IPS DF 6.9 (cell line): ENCODE measurements at places on chromosomes 16 and 17.
A peak's percentile ranks its signal among the peaks of the same experiment; 100 is the strongest.

DNA sequence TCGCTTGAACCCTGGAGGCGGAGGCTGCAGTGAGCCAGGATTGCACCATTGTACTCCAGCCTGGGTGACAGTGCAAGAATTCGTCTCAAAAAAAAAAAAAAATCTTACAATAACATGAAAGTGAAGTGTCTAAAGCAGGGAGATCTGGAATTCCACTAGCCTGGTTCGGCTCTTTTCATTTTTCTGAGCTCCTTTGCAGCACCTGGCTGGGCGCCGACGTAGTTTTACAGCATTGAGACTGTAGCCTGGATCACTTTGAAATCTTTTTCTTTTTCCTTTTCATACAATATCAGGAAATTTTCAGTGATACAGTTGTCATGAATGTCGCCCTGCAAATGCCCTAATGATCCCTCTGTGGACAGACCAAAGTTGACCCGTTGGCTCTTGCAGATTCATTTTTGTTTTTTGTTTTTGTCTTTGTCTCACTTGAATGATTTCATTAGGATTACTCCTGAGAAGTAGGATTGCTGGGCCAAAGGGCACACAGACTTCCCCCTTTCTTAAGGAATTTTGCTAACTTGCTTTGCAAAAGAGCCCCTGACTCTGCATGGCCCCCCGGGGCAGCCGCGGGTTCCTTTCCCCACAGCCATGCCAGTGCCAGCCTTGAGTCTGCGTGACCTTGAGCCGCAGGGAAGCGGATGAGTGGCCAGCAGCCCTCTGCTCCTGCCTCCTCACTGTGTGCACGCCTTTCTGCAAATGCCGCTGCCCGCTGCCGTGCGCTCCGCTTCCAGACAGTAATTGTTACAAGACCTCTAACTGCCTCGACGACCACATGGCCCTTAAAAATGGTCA lies 28.0 kb downstream of the CRISPLD2 start:
- DNase-seq, result no peak

- no peak for DNase-seq
These were observed 327.9 kb downstream of the SLC39A11 start for GRCh38 chr17:72764632-72765041.

DNA sequence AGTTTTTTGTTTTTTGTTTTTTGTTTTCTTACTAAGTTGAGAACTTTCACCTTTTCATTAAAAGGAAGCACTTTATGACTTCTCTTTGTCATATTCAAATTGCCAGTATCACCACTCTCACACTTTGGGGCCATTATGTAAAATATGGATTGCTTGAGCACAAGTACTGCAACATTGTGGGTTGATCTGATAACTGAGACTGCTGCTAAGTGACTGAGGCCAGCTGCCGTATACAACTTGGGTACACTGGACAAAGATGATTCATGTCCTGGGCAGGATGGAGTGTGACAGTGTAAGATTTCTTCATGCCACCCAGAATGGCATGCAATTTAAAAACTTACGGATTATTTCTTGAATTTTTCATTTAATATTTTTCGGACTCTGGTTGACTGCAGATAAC lies 7.8 kb downstream of the TTC19 start:
- no peak for DNase-seq

GRCh38 chr16:29943846-29944799 lies 17.8 kb upstream of the TMEM219 start:
- peak; percentile 47 for DNase-seq

- DNase-seq, result no peak
These were observed 83.2 kb downstream of the C16orf78 start for GRCh38 chr16:49456763-49457162.

DNA sequence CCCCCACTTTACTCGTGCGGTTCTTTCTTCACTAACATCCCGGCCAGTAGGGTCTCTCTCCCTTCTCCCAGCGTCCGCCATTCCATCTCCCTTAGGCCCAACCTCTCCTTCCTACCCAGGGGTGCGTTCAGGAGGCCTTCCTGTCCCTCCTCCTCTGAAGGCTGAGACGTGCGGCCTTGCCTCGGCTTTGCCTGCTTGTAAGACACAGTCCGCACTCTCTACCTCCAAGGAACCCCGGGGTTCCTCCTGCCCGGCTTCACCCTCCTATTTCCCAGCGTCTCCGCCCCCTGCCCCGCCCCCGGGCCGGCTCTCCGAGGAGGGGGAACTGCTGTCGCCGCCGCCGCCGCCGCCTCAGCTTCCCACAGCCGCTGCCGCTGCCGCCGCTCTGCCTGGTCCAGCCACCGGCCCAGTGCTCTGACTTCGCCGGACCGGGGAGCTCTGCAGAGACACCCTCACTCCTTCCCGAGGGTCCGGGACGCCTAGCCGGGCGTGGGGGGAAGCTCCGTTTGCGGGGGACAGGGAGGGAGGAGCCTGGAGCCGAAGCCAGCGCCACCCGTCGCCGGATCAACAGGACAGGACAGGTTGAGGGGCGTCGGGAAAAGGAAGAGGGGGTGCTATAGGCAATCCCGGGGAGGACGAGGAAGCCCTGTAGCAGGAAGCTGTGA lies 1.2 kb upstream of the FGF11 start:
- no peak for DNase-seq

GRCh38 chr17:7296189-7296861 lies 1.9 kb upstream of the YBX2 start:
- DNase-seq, result peak; percentile 82

- DNase-seq, result no peak
These were observed 21.2 kb downstream of the METTL9 start for GRCh38 chr16:21620592-21620991.

DNA sequence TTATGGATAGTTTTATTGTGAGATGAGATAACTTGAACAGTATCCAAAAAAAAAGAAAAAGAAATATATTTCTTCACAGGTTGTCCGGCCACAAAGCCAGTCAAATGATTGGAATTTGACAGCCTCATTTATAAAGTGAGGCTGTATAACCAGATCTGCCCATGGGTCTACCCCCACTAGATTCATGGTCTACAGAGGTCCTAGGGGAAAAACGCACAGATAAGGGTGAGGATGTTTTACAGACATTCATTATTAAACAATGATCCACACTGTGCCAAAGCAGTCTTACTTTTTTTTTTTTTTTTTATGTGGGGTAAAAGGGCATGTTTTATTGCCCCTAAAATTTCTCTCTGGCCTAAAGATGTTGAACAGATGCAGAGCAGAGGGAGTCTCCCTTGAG lies 1503.0 kb upstream of the CDH8 start:
- no peak for DNase-seq

GRCh38 chr17:21528031-21528695 lies 152.0 kb downstream of the KCNJ12 start:
- no peak for DNase-seq

GRCh38 chr17:13594310-13594709 lies 7.4 kb downstream of the HS3ST3A1 start:
- no peak for DNase-seq

- no peak for DNase-seq
These were observed 58.2 kb downstream of the CYLD start for GRCh38 chr16:50800074-50800473.

GRCh38 chr16:48361012-48361411 lies 24.2 kb downstream of the SIAH1 start:
- DNase-seq, result no peak

GRCh38 chr17:75345514-75346167 lies 56.4 kb upstream of the SLC25A19 start:
- no peak for DNase-seq

DNA sequence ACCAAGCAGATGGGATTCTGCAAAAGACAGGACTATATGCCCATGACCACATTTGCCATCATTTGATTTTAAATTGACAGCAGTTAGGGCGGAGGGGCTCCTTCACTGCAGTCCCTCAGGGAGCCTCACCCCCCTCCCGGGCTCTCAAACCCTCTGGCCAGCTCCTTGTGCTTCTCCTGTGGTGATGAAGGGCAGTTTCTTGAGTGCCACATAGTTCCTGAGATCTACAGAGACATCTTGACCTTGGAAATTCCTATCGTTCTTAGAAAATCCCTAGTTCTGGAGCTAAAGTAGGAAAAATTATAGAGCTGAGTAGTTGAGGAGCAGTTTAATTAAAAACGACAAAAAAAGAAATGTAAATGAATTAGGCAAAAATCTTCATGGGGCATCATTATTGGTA lies 231.5 kb downstream of the CCDC182 start:
- DNase-seq, result no peak

DNA sequence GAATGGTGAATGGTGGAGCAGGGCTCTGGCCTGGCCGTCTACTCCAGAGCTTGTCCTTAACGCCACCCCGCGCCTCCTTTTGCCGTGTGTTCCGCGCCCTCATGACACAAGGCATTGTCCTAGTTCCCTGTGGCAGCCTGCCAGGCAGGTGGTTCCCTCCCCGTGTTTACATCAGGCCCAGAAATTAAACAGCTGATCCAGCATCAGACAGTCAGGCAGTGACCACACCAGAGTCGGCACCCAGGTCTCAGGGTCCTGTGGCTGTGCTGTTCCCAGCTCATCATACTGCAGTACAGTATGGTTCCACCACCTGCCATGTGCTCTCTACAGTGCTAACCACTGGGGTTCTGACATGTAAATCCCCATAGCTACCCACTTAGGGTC lies 119.7 kb downstream of the RAB11FIP4 start:
- no peak for DNase-seq

DNA sequence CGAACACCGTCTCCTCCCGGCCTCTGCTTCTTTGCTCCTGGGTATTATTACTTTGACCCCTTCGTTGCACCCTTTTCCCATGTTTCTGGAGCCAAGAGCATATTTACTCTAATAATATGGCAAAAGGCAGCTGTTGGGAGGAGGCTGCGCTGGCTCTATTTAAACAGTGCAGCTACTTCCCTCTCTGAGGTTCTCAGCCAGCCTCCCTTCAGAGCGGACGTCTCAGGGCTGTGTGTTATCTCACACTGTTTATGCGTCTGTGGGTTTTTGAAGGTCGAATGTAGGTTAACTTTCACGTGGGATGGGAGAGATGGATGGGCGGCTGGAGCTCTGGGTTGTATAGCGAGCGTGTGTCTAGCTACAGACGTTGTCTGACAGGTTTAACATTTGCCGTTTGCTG lies 45.3 kb downstream of the COX4I1 start:
- DNase-seq, result no peak

DNA sequence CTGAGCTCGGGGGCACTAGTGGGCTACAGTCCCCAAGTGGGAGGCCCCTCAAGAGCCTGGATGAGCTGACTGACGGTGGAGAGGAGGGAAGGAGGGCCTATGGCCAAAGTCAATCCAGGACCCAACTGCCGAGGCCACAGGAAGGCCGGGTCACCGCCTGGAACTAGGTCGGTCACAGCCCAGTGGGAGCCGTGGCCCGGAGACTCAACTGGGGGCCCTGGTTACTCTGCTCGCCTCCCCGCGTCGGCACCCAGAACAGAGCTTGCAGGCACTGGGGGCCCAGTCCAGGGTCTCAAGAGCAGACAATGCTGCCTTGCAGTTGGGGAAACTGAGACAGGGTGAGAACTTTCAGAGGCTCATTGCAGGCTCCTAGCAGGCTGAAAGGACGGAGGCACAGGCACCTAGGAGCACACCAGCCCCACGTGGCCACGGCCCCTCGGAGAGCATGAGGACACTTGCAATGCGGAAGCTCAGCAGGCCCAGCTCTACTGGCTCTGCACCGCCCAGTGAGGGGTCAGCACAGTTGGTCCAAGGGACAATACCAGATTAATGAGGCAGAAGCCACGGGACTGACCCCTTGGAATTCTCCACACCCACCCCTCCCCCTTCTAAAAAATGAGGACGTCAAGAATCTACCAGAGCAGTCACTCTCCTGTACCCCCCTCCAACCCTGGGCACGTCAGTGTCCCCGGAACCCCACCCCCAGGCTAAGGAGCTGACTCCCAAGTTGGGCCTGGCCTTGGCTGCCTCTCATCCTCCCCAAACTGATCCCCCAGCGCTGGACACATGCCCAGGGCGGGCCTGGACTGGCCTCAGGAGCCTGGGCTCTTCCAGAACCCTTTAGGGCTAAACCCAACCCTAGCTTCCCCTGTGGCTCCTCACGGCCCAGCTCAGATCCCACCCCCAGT lies 2.2 kb downstream of the HS3ST6 start:
- no peak for DNase-seq

DNA sequence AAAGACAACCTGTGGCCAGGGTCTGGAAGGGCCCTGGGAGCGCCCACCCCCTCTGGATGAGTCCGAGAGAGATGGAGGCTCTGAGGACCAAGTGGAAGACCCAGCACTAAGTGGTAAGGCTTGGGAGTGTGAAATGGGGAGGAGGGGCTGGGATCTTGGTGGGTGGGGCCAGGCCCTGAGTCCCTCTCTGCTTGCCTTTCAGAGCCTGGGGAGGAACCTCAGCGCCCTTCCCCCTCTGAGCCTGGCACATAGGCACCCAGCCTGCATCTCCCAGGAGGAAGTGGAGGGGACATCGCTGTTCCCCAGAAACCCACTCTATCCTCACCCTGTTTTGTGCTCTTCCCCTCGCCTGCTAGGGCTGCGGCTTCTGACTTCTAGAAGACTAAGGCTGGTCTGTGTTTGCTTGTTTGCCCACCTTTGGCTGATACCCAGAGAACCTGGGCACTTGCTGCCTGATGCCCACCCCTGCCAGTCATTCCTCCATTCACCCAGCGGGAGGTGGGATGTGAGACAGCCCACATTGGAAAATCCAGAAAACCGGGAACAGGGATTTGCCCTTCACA lies 1.2 kb upstream of the STARD3 start:
- DNase-seq, result no peak

- DNase-seq, result no peak
These were observed 62.9 kb upstream of the RCVRN start for GRCh38 chr17:9968008-9968407.

DNA sequence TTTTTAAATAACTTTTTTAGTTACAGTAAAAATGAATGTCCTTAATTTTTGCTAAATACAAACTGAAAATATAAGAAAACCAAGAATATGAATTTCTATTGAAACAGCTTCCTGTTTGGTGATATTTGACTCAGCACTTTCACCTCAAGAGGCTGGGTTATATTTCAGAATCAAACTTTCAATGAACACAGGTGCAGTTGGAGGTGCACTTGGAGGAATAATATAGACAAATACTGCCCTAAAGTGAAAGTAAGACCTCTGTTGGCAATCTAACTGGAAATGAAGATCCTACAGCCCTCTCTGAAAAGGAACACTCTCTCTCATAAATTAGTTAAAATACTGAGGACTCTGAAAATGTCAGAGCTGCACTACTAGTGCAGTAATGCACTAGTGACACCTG lies 106.2 kb downstream of the BRIP1 start:
- DNase-seq, result no peak

DNA sequence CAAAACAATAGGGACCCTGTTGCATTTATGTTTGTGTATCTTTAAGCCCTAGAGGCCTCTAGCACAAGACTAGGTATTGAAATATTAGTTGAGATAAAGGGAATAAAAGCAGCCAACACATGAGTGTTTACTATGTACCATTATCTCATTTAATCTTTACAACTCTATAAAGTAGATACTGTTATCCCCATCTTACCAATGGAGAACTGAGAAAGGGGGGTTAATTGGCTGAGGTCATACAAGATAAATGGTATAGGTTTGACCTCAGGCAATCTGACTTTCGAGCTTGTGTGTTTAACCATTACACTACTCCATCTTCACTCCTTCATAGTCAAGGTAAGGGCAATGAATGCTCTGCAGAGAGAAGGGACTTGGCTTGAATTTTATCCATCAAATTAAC lies 26.3 kb upstream of the STAC2 start:
- DNase-seq, result no peak

GRCh38 chr16:46822270-46822669 lies 8.7 kb downstream of the C16orf87 start:
- DNase-seq, result no peak
